ENCODE measurements at places on chromosomes 1 and 21. TPM values are rescaled to one million over a fixed set of nuclear protein-coding genes. Genes with fewer than 3 reads are reported as not detected.

DNA sequence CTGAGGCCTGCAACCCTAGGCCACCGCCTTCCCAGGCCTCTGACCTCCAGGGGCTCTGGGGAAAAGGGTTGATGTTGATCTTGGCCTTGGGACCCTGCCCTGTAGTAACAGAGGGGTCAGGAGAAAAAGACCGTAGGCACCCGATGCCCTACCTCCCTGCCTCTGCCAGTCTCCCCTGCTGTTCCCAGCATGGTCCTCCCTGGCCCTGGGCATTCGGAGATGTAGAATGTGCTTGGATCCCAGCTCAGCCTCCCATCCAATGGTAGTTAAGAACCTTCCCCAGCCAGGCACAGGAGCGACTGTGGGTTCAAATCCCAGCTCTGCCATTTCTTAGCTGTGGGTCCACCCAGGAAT is 72.0 kb upstream of the TARDBP start:
- DNase-seq, result no peak

DNA sequence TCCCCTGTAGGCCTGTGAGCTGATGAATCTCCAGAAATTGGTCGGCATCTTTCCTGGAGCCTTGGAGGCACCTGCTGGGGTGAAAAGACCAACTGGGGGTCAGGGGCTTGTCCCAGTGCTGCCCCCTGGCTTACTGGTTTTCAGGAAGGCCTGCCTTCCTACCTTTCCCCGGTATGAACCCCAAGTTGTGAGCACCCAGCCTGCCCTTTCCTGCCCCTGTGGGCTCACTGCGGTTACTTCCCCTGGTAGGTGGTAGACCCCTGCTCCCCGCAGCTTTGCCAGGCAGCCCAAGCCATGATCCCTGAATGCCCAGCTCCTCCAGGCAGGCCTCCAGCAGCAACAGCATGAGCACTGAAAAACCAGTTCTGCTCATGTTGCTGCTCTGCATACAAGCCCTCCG is 10.2 kb downstream of the DMRTB1 start:
- no peak for DNase-seq

GRCh38 chr1:171226747-171227370 is 21.4 kb upstream of the FMO1 start:
- peak; percentile 32 for DNase-seq

- no peak for DNase-seq
Measured at GRCh38 chr1:197429372-197429771, 161.3 kb downstream of the CRB1 start.

DNA sequence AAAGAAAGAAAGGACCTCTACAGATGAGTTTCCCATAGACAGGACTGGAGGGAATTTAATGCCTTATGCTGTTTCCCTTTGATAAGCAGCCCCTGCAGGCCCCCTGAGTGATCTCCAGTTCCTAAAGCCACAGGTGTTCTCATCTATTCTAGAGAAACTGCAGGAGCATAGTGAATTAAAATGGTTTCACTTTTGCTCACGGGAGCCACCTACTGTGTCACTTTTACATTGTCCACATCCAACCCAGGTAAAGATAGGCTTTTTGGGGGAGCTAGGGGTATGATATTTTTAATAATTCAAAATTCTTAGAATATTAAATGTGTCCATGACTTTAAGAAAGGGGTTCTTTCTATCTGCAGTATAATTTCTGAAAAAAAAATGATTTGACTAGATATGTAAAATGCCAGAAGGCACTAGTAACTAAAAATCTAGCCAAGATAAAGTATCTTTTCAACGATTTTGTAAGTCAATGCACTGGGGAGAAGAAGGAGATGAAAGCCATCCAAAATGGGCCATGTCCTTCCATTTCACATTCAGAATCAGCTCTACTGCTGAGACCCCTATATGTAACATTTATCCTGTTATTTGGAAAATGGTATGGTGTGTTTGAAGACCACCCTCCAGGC is 267.3 kb upstream of the DUSP10 start:
- peak; percentile 22 for DNase-seq

DNA sequence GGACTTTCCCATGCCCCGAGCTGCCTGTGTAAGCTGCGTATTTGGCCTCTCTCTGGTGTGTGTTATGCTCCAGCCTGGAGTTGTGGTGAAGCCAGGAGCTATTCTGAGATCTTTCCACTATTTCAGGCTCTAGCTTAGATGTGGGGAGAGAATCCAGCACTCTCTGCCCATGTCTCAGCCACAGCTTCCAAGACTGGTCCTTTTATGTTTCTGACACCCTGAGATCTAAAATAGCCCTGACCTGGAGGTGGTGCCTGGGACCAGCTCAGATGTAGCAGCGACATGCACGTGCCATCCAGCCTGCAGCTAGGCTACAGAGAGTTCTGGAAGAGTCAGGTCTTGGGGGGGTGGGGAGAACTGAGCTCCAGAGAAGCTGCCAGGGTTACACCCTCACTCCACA is 76.5 kb downstream of the TENT5C start:
- no peak for DNase-seq

DNA sequence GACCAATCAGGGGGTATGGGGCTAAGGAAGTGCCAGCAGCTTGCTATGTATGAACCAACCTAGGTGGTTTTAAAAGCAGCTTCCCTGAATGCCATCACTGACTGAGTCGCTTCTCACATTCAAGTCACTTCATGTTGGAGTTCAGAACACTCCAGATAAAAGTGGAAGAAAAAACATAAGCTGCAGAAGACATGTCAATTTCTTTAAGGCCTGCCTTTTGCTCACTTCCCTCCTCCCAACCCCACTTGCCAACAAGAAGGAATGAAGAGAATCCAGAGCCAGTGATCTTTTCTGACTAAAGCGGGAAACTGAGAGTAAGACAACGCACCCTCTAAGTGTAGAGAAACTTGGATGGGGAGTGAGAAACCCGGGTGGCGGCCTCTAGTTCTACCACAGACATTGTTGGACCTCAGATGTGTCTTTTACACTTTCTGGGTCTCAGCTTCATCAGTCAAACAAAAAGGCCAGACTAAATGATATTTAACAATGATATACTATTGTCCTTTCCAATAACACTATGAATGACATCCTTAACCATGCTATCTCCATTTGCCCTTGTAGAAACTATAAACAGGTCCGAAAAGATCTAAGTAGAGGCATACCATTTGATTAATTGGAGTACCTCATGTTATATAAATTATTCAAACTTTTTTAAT is 54.1 kb downstream of the LUZP1 start:
- DNase-seq, result no peak

DNA sequence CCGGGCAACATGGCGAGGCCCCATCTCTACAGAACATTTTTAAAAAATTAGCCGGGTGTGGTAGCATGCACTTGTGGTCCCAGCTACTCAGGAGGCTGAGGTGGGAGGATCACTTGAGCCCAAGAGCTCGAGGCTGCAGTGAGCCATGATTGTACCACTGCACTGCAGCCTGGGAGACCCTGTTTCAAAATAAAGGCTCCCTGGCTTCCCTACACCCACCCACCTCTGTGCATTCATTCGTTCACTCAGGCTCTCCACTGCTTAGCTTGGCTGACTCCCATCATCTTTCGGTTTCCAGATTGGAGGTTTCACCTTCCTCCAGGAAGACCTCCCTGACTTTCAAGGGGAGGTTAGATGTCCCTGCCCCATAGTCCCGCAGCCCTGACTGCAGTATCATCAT is 14.2 kb downstream of the KIAA2013 start:
- no peak for DNase-seq

- no peak for DNase-seq
Measured at GRCh38 chr1:247445526-247446356, 12.2 kb downstream of the OR2B11 start.

- DNase-seq, result no peak
Measured at GRCh38 chr1:158115126-158115525, 65.6 kb upstream of the CD1D start.

- DNase-seq, result no peak
Measured at GRCh38 chr1:56515898-56516538, 63.3 kb downstream of the PLPP3 start.

- peak; percentile 45 for DNase-seq
Measured at GRCh38 chr1:220879509-220880361, 492 bp downstream of the HLX start.

DNA sequence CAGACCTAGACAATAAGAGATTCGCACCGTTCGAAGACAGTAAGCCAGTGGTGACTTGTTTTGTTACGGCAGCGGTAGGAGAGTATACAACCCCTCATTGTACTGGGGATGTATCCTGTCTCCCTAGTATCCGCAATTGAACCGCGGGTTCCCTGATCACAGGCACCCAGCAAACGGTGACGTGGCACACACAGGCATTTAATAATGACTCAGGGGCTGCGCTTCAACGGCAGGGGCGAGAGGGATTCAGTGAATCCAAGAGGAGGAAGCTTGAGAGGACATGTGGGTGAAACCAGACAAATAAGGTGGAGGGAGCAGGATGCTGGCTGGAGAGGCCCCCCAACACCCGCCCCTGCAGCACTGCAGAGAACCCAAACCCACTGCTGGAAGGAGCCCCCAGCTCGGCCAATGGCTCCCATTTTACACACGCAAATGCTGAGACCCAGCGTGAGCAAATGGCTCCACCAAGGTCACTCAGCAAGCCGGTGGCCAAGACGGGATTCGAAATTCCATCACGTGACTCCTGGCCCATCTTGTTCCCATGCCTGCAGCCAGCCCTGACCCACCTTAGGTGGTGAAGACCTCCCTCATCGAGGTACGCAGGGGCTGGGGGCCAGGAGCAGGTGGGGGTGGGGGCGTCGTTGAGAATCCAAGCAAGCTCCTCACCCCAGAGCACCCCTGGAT is 149.9 kb downstream of the SYF2 start:
- DNase-seq, result peak; percentile 90

GRCh38 chr1:50108497-50109059 is at the start of gene ELAVL4:
Gene ELAVL4, plus strand, starts transcription at chr1:50108920. Its CDS starts 270 bp downstream, at chr1:50109190.
- no peak for DNase-seq

DNA sequence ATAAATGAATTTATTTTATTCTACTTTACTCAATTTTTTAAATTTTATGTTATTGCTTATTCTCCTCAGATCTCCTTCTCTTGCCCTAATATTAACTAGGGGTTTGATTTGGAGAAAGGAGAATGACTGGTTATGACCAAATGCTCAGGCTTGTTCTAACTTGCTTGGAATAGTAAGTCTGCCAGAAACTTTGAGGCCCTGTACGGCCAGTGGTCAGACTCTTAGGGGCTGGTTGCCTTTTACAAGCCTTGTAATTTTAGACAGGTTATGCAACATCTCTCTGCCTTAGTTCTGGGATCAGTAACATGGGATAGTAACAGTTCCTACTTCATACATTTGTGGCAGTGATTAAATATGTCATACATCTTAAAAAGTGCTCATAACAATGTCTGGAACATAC is 279.5 kb downstream of the DUSP10 start:
- DNase-seq, result no peak

DNA sequence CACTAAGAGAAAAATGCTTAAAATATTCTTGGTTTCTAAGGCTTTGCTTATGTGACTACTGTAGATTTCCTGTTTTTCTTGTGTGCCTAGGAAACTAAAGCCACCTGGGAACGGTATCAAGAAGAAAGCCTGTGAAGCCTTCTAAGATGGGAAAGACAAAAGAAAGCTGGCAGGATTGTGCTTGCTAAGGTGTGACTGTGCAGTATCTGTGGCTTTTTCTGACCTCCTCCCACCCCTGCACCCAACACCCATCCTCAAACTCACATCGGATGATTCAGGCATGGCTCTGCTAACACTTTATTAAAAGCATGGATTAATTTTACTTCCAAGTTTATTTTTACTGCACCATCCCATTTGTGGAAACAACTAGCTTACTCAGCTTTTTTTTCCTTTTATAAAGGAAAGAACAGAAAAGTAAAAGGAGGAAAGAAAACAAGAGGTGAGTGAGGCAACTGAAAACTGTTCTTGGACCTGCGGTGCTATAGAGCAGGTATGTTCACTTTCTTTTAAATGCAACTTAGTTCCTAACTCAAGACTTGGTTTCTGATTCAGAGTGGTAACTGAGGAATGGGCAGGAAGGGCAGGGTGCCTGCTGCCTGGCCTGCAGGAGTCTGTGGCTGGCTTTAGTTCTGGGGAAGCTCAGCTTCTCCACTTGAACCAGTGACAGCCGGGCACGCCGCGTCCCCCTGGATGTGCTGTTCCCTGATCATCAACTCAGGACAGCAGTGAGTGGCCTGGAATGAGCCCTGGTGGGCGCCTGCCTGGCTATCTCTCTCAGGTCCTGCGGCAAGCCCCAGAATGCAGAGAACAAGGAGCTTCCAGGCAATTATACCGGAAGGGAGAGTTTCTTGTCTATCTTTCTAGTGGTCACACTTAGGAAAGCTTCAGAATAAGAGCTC is at the start of gene GBP6:
GBP6 (plus strand) TSS at position 422 of the 899 bp plus-strand sequence. CDS start 4,493 bp downstream, outside the sequence.
- DNase-seq, result peak; percentile 36

The NES gene
- total RNA-seq, result 0.13 TPM

The ADAMTS4 gene
- total RNA-seq, result not detected

The IL19 gene
- 0.57 TPM for total RNA-seq

The RGS21 gene
- not detected for total RNA-seq

The TNFSF4 gene
- total RNA-seq, result 0.07 TPM

The RNU1-4 gene
- total RNA-seq, result under 0.01 TPM

The TNFAIP8L2 gene
- total RNA-seq, result not detected

The TMEM234 gene
- 17.2 TPM for total RNA-seq

The DYNLT5 gene
- total RNA-seq, result not detected

The SPRR1B gene
- total RNA-seq, result not detected

The LIPI gene
- total RNA-seq, result not detected

The SLC9C2 gene
- total RNA-seq, result not detected

The HEYL gene
- total RNA-seq, result not detected

The MX1 gene
- 7.3 TPM for total RNA-seq

The CACNA1E gene
- 0.03 TPM for total RNA-seq

The CYP4A22 gene
- not detected for total RNA-seq

The OR2T33 gene
- total RNA-seq, result 0.08 TPM

The FCRL6 gene
- 1.5 TPM for total RNA-seq

The SNX7 gene
- 36.1 TPM for total RNA-seq
